ENCODE measurements at places on chromosomes 6 and 20.

GRCh38 chr20:34412453-34412852 lies 49.4 kb downstream of the ITCH start:
- DNase-seq = no peak

GRCh38 chr6:32968093-32968866 lies at the start of gene BRD2:
BRD2 (plus strand) TSS chr6:32968594; CDS start chr6:32972899, 4,305 bp downstream.
- peak; percentile 95 for DNase-seq

- DNase-seq = no peak
Measured at GRCh38 chr6:17157617-17158016, 55.8 kb downstream of the STMND1 start.

- DNase-seq = no peak
Measured at GRCh38 chr6:95352064-95352795, 225.1 kb upstream of the MANEA start.

GRCh38 chr20:9068841-9069663 lies at the start of gene PLCB4:
PLCB4 (plus strand) TSS chr20:9069087; CDS start chr20:9307815, 238,728 bp downstream.
- DNase-seq = no peak

DNA sequence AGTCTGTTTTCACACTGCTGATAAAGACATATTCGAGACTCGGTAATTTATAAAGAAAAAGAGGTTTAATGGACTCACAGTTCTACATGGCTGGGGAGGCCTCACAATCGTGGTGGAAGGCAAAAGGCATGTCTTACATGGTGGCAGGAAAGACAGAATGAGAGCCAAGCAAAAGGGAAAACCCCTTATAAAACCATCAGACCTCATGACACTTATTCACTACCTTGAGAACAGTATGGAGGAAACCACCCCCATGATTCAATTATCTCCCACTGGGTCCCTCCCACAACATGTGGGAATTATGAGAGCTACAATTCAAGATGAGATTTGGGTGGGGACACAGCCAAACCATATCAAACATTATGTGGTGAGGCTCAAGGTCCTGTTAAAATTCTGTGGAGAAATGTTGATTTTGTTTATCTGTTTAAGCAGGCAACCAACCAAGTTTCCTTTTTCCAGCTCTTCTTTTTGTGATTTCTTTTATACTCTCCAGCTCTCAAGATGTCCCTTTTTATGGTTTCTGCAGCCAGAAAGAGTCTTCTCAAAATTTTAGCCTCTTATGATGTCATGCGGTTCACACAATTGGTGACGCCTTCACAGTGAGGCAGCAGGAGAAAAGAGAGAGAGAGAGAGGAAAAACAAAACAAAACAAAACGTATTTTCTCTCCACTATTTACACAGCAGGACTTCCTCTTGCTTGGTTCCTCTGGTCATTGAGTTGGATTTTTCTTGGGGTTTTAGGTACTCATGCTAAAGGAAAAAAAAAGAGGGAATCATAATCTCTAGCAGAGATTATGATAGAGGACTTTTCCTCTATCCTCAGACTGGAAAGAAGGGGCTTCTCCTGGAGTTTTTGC lies 18.0 kb downstream of the AIG1 start:
- no peak for DNase-seq

GRCh38 chr6:11831653-11832052 lies 53.0 kb upstream of the ADTRP start:
- DNase-seq = no peak

DNA sequence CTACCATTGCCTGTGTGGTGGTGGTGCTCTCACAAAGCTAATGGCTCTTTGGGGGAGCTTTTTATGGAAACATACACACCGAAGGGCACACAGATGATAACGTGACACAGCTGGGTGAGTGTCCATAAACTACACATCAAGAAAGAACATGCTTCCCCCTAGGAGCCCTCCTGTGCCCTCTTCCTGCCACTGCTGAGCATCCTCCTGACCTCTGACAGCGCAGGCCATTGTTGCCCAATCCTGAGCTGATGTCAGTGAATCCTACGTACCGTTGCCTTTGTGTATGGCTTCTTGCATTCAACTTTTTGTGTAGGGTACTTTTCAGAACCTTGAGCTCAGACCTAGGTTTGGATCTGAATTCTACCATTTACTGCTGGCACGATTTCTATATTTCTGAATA lies 65.8 kb upstream of the SLC22A1 start:
- DNase-seq = no peak

DNA sequence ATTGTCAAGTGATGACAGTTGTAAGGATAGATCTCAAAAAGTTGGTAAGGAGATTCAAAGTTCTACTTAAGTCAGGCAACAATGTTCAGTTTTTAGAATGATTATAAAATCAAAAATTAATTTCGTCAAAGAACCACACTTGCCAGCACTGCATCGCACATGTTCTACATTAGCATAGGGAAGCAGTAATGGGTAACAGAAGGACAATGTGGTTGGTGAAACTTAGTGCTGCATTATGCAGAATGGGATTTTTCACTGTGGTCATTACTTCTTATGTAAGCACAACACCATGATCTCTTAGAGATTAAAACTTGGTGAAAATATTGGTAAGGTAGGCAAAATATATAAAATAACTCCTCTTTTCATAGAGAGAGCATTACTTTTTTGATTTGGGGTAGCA lies 173.7 kb upstream of the THEMIS start:
- DNase-seq = no peak

- no peak for DNase-seq
Measured at GRCh38 chr20:61487346-61487996, 235.4 kb downstream of the CDH4 start.

DNA sequence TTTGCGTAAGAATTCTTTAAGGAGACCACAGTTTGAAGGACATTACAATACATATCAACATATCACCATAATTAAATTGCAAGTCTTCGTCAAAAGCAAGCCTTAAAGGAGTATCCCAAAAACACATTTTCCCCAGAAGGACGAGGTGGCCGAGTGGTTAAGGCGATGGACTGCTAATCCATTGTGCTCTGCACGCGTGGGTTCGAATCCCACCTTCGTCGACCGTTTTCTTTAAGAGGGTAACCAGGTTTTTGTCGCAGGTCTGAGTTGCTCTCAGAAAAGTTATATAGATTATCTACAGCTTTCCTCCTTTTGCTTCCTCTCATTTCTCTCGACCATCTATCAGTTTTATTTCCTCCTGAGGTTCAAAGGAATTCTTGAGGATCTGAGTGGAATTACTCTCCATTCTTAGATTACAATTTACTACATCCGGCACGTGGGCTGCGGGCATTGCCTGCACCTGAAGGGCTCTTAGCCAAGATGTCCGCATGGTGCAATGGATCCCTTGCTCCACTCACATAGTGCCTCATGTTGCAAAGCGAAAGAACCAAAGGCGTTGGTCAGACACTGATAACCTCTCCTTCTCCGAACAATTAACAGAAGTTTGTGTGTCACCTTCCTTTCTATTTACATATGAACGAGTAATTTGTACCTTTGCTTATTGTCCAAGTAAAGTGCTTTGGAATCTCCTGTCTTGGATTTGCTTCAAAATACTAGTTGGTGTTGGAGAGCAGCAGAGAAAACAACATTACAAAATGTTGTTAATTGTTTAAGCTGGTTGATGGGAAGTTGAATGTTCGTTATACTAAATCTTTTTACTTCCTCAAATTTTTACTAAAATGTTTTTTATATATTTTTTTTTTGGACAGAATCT lies 14.0 kb downstream of the POM121L2 start:
- DNase-seq = no peak

DNA sequence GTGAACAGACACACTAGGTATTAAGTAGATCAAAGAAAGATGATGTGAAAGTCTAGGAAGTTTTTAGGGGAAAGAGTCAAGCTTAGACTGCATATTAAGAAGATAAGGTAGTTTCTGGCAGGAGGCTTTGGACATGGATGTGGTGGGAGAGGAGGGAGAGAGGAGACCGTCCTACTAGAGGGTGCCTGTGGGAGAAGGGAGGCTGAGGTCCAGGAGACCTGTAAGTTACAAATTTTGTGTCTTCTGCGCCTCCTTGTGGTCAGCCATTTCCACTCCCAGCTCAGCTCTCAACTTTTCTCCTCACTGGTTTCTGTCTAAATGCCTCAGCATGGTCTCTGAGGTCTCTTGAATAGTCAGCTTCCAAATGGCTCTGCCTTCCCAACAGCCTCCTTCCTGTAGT lies 193.5 kb downstream of the UNC5CL start:
- peak; percentile 3 for DNase-seq

GRCh38 chr20:15814911-15815310 lies 758.3 kb downstream of the KIF16B start:
- DNase-seq = no peak

DNA sequence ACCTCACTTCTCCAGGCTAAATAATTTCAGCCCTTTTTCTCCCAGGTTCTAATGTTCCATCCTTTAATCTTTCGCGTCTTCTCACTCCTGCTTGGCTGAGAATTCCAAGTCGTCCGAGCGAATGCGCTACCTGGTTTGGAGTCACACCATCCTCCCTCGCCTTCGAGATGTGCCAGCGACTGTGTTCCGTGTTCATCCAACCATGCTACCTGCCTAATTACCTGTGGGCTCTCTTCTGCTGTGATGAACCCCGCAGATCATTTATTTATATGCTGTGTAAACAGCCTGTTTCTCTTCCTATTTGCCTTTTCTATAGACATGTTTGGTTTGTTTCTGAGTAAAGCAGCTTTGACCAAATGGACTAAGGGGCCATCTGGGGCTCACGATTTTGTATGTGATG lies 83.5 kb upstream of the TMEM181 start:
- no peak for DNase-seq

DNA sequence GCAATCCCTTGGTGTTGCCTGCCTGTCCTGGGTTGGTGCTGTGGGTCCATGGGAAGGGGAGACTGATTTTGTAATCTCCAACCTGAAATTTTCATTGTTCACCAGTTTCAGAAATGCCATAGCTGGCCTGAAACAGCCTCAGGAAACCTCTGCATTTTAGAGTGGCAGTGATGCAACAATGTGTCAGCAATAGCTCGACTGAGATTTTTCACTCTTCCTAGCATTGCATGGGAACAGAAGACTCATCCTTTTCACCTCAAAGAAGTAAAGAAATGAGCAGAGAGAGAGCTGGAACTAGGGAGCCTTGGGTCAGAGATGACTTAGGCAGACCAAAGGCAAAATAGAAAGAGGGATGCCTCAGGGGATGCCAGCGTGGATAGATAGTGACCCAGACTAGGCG lies 23.7 kb upstream of the TMEM14A start:
- no peak for DNase-seq

- DNase-seq = no peak
Measured at GRCh38 chr6:304833-305370, 12.6 kb downstream of the DUSP22 start.

DNA sequence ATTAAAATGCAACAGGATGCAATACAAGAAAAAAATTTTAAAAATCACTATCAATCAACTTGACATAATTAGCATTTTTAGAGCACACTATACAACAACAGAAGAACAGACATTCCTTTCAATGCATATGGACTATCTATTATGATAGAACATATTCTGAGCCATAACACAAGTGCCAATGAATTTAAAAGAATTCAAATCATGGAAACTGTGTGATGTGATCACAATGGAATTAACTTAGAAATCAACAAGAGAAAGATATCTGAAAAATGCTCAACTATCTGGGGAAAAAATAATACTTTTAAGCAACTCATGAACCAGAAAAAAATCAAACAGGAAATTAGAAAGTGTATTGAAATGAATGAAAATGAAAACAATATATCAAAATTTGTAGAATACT lies 106.3 kb downstream of the ADTRP start:
- DNase-seq = no peak

GRCh38 chr6:75349262-75349984 lies 64.8 kb upstream of the TMEM30A start:
- DNase-seq = no peak

GRCh38 chr20:54139188-54139587 lies 34.6 kb downstream of the CYP24A1 start:
- no peak for DNase-seq

DNA sequence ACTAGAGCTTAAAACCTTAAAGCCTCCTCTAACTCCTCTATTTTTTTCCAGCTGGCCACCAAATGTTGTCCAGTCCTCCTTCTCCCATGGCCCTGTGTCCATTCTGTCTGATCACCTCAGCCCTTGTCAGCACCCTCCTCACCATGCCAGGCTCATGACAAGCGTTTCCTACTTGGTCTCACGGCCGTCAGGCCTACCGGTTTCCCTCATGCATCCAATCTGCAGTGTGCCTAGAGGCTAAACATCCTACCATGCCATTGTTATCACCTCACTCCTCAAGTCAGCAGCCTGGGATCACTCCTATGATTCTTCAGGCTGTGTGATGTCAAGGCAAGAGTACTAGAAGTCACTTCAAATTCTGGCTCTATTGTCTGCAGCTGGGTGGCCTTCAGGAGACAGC lies 9.6 kb upstream of the TJAP1 start:
- no peak for DNase-seq

DNA sequence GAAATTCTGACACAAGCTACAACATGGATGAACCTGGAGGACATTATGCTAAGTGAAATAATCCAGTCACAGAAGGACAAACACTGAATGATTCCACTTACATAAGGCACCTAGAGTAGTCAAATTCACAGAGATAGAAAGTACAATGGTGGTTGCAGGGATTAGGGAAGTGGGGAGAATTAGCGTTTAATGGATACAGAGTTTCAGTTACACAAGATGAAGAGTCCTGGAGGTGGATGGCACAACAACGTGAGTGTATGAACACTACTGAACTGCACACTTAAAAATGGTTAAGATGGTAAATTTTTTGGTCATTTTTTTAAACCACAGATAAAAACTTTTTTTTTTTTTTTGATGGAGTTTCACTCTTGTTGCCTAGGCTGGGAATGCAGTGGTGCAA lies 24.7 kb downstream of the MOCS3 start:
- DNase-seq = no peak

GRCh38 chr6:27902335-27903314 lies 9.6 kb downstream of the OR2B2 start:
- DNase-seq = peak; percentile 80

DNA sequence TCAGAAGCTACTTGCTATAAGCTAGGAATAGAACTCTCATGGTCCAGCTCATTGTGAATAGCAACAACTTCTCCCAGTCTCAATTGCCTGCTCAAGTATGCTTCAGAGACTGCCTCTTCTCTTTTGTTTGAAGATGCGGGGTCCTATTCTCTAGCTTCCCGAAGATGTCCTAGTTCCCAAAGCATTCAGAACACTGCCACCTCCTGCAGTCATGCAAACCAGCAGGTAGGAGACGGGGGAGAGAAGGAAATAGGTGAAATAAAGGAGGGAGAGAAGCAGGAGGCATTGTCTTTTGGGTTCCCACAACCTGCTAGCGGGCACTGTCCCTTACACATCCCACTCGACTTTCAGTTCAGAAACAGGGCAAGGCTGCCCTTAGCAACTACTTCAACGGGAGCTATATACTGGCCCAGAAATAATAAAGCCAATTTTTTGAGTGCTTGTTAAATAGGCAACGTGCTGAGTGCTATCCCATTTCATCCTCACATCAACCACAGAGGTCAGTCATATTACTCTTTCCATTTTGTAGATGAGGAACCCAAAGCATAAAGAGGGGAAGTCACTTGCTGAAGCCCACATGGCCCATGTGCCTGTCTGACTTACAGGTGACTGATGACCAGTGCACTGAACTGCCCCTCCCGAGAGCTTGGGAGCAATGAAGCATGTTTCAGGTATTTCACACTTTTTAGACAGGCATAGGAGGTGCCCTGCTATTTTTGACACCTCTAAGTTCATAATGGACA lies 61.9 kb upstream of the ATXN1 start:
- DNase-seq = no peak
